Esophagus muscularis mucosa (tissue), 4 donors: ENCODE measurements at places on chromosomes 6 and 20. TPM values are rescaled to one million over a fixed set of nuclear protein-coding genes. Genes with fewer than 3 reads are reported as not detected.

GRCh38 chr6:13262302-13263230, 65.8 kb downstream of the TBC1D7 start:
- no peak for DNase-seq

GRCh38 chr20:54661880-54662465, 186.6 kb downstream of the DOK5 start:
- DNase-seq: no peak

GRCh38 chr20:21739161-21739560, 33.7 kb downstream of the PAX1 start:
- DNase-seq: no peak

GRCh38 chr6:160315310-160315709, 32.9 kb upstream of the SLC22A3 start:
- no peak for DNase-seq

GRCh38 chr6:91476000-91476399, 889.1 kb upstream of the MAP3K7 start:
- DNase-seq: no peak

DNA sequence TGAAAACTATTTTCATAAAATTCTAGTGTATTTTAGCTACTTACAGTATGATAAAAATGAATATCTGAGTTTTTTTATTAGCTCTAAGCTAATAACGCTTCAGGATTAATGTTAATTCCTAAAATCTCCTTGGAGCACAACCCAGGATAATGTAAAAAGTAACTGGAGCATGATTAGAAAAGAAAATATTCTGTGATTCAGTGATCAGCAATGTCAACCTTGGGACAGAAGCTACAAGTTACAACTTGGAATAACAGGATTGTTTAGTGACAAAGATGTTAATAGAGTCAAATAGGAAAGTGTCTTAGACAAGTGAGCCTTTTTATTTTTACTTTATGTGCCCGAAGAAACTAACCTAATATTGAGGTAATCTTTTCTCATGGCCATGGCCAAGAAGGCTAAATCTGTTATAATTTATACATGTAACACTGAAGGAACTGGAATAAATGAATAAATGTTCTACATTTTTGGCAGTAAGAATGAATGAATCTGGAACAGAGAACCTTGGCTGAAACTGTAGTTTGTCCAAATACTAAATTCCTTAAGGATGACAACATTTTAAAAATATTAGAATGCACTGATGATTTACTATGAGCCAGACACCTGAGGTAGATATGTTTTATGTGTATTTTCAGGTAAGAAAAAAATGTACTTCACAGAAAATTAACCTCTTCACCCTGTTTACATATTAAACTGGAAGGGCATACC, 994.0 kb downstream of the GRIK2 start:
- DNase-seq: no peak

GRCh38 chr6:37241775-37242428, 15.7 kb upstream of the TBC1D22B start:
- no peak for DNase-seq

DNA sequence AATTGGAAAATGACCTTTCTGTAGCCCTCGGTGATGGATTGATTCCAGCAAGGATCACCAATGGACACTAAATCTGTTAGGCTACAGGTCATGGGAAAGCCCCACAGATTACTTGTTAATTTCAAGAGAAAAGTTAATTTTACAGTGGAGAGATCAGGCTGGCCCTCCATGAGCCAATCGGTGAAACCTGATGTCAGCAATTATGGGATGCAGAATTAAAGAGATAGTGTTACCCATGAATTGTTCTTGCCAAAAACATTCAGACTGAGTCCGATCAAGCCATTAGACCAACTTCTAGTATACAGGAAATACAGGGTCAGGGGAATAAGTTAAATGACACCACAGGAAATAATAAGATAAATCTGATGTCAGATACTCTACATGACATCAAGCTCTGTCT, 214.9 kb upstream of the SYNDIG1 start:
- DNase-seq: no peak

DNA sequence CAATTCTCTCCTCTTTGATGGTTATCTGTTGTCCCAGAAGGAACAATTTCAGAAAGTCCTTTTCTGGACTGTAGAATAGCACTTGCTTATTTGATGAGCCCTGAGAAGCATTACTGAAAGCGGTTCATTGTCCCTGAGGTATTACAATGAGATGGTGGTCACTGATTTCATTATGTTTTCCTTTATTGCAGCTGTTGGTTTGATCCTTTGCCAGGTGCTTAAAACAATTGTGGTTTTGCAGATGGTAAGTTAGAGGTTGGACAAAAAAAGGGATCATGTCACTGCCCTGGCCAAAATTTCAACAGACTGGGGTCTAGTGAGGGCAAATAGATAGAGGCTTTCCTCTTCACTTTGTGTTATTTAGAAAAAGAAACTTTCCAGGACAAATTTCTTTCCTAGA, 61.9 kb downstream of the ESR1 start:
- DNase-seq: no peak

Gene RIPPLY2
- not detected for total RNA-seq

Gene SUMO4
- total RNA-seq: 2.1 TPM
